ENCODE measurements at places on chromosomes 12 and 14. TPM values are rescaled to one million over a fixed set of nuclear protein-coding genes. Genes with fewer than 3 reads are reported as not detected.

GRCh38 chr14:37673439-37673838 lies 78.0 kb downstream of the TTC6 start:
- no peak for DNase-seq

GRCh38 chr14:97930166-97930565 lies 1133.0 kb downstream of the VRK1 start:
- DNase-seq, result no peak

The CYP46A1 gene
- total RNA-seq, result 3.0 TPM

The FOXN3 gene
- total RNA-seq, result 122 TPM

The EPYC gene
- total RNA-seq, result not detected

The SSPN gene
- total RNA-seq, result 51.5 TPM

The CAPS2 gene
- 14.4 TPM for total RNA-seq

Measured in Right ventricle myocardium superior (tissue), 1 donor.